ENCODE measurements at places on chromosomes 1 and 21. TPM values are rescaled to one million over a fixed set of nuclear protein-coding genes. Genes with fewer than 3 reads are reported as not detected.

The SHE gene
- 21.8 TPM for polyA plus RNA-seq

The ITPKB gene
- polyA plus RNA-seq: 28.5 TPM

The BGLAP gene
- 10.3 TPM for polyA plus RNA-seq

GRCh38 chr1:187977298-187977697 is 1148.5 kb downstream of the PLA2G4A start:
- no peak for DNase-seq

DNA sequence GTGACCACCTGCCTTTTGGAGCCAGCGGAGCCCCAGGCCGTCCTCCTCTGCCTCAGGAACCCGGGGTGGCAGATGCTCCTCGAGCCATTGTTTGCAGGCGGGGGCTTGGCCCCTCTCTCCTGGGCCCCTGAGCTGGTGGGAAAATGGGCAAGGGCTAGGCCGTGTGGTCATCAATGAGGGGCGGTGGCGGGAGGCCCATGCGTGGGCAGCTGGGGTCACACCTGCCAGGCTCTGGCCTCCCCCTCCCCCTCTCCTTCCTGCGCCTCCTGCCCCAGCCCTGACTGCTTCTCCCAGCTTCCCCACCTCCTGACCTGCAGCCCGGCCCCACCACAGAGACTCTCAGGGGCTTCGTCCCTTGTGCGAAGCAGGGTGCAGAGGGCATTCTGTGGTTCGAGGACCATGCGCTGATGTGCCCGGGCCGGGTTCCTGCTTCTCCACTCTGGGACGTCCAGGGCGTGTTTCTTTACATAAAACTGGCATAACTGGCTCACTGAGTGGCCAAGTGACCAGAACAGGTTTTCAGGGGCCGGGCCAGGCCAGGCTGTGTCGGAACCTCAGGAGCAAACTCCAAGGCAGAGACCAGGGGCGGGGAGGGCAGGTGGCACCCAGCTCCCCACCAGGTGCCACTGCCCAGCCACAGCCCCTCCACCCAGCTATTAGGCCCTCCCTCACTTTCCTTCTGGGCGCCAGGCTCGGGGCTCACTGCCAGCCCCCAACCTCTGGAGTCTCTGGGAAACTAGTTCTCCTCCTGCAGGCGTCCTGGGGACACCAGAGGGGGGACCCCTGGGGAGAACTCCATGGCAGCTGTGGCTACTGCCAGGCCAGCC is 9.3 kb downstream of the SAMD11 start:
- DNase-seq: peak; percentile 74

DNA sequence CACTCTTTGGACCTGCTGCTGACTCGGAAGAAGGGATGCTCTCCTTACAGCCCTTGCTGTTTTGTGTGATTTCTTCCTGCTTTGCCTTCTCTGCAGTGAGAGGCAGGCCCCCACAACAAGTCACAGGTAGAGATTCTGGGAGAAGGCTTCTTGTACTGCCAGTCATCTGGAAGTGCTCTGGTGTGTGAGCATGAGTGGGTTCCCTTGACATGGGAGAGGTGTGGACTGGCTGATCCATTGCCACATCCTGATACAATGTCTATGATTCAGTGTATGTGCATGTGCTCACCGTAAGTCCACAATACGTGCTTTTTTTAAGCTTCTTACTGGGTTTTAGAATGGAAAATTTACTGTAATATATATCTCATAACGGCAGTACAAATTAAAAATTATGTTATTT is 46.0 kb upstream of the PLA2G4A start:
- no peak for DNase-seq

- no peak for DNase-seq
These were observed 149.9 kb downstream of the ZP4 start for GRCh38 chr1:237740846-237741245.

- no peak for DNase-seq
These were observed 997 bp downstream of the CASZ1 start for GRCh38 chr1:10795276-10796021.

DNA sequence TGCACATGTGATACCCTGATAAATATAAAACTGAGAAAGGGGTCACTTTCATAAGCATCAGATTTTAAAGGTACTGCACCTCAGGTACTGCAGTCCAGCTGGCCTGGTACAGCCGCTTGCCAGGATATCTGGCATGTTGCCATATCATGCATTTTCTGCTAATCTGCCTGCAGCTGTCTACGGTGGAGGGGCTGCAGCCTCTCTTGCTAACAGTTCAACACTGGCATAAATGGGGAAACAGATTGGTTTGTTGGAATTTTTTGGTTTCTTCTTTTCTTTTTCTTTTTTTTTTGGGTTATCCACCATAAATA is 71.5 kb downstream of the MIS18A start:
- DNase-seq: no peak

DNA sequence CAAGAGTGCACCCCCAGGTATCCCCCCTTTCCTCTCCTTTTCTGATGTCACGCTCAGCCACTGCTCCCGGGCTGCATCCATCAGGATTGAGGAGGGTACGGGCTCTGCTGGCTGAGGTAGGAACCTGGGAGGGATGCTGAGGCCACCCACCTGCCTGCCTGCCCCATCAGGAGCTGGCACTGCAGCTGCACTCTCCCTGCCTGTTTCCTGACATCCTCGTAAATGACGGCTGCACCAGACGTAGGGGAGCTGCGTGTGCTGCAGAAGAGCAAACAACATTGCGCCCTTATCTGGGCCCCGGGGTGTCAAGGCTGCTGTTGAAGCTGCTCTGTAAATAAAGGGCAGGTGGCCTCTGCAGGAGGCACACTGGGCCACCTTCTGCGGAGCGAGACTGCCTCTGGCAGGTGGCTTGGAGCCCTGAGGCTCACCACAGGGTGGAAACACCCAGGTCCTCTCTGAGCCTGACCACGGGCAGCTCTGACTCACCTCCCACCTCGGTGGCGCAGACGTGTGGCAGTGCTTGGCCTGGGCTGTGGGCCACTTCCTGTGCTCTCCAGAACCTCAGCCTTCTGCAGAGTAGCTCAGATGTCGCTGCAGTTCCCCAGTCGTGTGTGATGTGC is 30.9 kb downstream of the SNAP47 start:
- DNase-seq: no peak

DNA sequence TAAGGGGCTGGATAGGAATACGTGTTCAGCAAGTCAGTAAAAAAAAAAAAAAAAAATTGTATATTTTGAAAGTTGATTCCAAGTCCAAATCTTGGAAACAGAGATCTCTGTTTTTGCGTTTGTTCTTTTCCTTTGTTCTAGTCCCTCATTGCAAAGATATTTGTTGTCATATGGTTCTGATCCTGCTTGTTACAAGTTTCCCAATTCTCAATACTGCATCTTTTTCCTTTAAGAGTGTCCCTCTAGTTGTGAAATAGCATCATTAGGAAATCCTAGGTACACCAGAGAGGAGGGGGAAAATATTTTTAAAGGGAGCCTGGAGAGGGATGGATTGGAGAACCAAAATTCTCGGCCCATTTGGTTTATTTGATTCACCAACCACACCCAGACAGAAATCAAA is 152.2 kb upstream of the C1orf105 start:
- no peak for DNase-seq

GRCh38 chr1:228084797-228085196 is 2.3 kb downstream of the ARF1 start:
- peak; percentile 27 for DNase-seq

GRCh38 chr21:44883250-44883649 is 9.8 kb upstream of the PTTG1IP start:
- no peak for DNase-seq

GRCh38 chr1:245241526-245242130 is 86.8 kb downstream of the KIF26B start:
- no peak for DNase-seq

GRCh38 chr1:115975569-115976061 is 698 bp upstream of the SLC22A15 start:
- no peak for DNase-seq

DNA sequence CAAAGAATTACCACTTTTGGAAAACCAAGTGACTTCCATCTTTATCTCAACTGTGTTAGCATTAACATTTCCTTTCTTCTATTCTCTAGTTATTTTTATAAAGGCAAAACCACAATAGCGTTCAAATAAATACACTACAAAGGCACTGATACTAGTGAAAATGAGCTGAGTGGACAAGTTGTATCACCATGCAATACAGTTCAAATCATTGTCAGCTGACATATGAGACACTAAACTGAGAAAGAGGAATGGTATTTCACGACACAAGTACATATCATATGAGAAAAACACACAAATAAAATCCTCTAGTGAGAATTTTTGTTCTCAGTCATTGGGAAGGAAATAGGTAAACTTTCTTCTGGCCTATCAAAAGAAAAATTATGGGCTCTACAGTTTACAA is 26.2 kb downstream of the ENAH start:
- no peak for DNase-seq

GRCh38 chr1:41672173-41672572 is 187.7 kb upstream of the EDN2 start:
- no peak for DNase-seq

DNA sequence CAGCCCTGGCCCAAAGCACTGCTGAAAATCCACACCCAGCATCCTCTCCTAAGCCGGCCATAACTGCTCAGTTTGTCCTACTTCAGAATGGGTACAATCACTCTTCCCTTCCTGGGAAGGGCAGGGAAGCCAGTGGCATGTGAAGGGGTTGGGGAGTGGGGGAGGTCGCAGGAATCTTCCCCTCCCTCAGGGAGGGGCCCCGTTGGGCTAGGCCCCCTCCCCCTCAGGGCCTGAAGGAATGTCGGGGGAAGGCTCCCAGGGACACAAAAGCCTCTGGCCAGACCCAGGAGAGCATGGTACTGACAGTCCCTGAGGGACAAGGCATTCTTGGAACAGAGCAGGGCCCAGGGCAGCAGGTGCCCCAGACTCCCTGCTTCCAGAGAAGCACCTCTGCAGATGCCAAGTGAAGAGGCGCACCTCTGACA is 1.2 kb downstream of the ELOVL1 start:
- no peak for DNase-seq

GRCh38 chr1:172293429-172293828 is 127.1 kb upstream of the C1orf105 start:
- no peak for DNase-seq
